Stimulated activated CD4-positive, alpha-beta T cell treated with anti-CD3 and anti-CD28 coated beads, Interleukin-2, amount 100 ng/mL, for 48 hours (primary cell): ENCODE measurements at places on chromosomes 4 and X.

DNA sequence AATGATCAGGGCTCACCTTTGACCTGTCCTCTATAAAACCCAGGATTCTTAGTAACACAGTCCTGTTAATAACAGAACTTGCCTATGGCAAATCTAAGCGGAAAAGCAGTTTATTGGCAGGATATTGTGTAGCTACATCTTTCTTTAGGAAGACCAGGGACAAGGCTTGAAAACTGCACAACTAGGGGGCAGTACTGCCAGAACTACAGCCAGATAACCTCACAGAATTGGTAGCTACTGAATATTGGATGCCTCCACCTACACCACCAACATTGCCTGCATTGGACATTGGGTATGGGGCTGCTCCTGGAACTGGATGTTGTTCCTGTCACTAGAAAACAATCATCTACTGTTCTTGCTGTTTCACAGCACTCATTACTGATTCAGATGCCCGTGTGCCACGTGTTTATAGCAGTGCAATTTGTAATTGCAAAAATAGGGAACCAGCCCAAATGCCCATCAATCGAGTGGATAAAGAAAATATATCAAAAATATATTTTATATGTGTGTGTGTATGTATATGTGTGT lies 47.4 kb downstream of the REPS2 start:
- no peak for DNase-seq

DNA sequence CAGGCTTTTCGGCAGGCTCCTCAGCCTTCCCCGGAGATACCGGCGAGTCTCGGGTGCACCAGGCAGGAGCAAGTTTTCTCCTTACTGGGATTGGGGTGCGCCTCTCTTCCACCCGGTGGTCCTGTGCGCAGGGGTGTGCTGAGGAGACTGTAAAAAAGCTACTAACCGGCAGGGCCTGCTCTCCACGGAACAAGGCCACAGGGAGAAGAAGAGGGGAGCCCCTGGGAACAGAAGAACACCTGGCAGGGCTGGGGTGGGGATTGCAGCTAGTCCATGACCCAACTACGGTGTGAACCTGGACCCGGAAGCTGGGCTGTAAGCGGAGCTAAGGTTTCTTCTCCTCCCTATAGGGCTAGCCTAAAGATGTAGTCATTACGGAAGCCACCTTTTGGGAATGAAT lies 17.7 kb upstream of the ZIC3 start:
- DNase-seq = no peak

- DNase-seq = peak; percentile 45
Measured at GRCh38 chrX:133921764-133922389, 63.5 kb downstream of the GPC3 start.

DNA sequence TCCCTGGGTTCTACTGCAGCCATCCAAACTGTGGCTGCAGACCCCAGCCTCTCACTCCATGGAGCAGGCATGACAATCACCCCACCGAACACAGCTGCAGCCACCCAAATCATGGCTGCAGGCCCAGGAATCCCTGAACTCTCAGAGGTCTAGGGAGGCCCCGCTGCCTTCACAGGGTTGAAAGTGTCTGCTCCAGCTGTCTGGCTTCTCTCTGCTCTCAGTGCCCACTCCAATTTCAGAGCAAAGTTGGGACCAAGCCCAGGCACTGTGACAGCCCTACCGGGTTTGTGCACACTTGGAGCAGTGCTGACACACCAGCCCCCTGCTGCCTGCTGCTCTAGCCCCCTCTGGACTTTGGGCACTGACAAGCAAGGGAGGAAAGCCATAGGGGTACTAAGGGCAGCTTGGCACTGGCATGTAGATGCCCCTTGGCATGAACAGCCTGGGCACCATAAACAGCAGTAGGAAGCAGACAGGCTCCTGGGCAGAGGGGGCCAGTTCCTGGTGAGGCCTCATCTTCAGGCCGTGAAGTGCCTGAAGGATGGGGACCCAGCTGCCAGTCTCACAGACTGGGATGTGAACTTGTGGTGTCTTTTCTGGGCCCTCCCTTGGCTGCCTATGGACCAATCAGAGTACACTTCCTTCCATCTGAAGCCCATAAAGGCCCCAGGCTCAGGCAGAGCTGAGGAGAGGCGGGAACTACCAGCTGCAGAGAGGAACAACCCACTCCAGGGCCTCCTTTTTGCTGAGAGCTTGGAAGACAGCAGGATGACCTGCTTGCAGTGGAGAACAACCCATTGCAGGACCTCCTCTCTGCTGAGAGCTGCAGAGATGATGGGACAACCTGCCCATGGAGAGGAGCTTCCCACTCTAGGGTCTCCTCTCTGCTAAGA lies 68.8 kb downstream of the TECRL start:
- no peak for DNase-seq

- DNase-seq = no peak
Measured at GRCh38 chr4:51932261-51932660, 87.9 kb downstream of the LRRC66 start.

GRCh38 chr4:149980941-149981340 lies 97.3 kb upstream of the DCLK2 start:
- DNase-seq = peak; percentile 50

GRCh38 chrX:19889582-19890342 lies 2.4 kb upstream of the SH3KBP1 start:
- peak; percentile 37 for DNase-seq

DNA sequence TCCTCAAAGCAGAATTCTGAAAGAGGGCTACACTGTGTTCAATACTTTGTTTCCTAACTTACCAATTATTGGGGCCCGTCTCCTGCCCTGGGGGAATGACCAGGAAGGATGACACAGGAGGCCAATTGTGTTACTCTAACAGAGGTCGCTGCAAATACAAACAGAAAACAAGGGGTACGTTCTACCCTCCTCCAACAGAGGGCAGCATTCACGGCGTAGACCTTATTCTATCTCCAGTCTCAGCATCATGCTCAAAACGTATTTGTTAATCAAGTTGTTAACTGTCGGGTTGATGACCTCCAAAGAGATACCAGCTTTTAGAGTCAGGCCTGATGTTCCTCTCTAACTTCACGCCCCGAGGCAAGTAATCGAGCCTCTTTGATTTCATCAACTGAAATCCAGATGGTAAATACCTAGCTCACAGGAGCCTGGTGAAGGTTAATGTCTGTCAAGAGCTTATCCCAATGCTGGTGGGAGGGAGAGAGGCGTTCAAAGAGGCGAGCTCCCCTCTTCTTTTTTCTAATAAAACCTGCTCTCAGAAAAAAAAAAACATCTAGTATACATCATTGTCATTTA lies 181.0 kb upstream of the KCNIP4 start:
- DNase-seq = peak; percentile 0

- no peak for DNase-seq
Measured at GRCh38 chr4:40601641-40602040, 28.0 kb downstream of the RBM47 start.

- DNase-seq = no peak
Measured at GRCh38 chr4:26632916-26633315, 49.0 kb downstream of the TBC1D19 start.

GRCh38 chrX:19403696-19404095 lies 60.0 kb downstream of the PDHA1 start:
- no peak for DNase-seq

- DNase-seq = no peak
Measured at GRCh38 chr4:174604198-174604597, 81.9 kb upstream of the HPGD start.

DNA sequence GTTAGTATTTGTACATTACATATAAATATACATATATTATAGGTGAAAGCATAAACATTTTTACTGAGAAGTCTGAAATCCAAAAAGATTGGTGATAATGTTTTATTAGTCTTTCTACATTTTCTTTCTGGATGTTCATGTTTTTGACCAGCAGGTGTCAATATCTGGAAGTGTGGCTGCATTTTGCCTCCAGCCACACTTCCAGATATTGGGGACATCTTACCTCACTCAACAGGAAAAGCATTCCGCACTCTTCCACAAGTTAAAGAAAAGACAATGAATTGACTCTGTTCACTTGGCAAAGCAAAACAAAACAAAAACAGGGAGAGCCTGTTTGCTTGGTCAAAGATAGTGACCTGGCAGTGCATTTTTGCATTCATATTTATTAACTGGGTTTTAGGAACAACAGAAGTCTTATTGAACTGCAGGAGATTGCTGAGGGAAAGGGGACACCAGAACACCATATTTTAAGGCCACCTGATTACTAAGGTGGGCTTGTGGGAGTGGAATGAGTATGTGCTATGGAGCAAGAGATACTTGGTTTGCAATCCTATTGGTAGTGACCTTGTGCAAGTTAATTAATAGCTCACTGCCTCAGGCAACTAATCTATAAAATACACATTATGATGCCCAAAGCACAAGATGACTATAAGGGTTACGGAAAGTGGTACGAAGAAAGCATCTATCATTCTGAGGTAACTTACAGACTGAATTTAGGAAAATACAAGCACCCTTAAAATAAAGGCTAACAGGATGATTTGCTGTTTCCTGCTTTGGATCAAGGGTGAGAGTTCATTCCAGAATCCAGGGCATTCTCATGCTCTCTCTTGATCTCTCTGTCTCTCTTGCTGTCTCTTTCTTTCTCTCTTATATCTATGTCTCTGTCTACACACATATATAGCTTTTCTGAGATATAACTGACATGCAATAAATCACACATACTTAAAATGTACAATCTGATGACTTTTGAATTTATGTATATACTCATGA lies 389.9 kb upstream of the EMCN start:
- no peak for DNase-seq
